ENCODE measurements at places on chromosomes 7 and 10.

- peaks cover 12% of the 10 kb centered on the region for H3K27me3 ChIP-seq
- H3K27ac ChIP-seq: peak overlapping the region; percentile 70
- H3K4me1 ChIP-seq: peaks cover 72% of the 10 kb centered on the region
- peak; percentile 75 for DNase-seq
Measured at GRCh38 chr10:17428351-17429097, 25.9 kb downstream of the ST8SIA6 start.

- no peak overlapping the region for H3K4me3 ChIP-seq
- peaks cover 20% of the 10 kb centered on the region for H3K36me3 ChIP-seq
- H3K27ac ChIP-seq: no peak overlapping the region
- peaks cover 16% of the 10 kb centered on the region for H3K4me1 ChIP-seq
Measured at GRCh38 chr10:122955892-122956291, 1.9 kb upstream of the C10orf88 start.

- H3K4me3 ChIP-seq: no peak overlapping the region
- no peaks in the 10 kb centered on the region for H3K27me3 ChIP-seq
- H3K36me3 ChIP-seq: no peaks in the 10 kb centered on the region
- no peak for DNase-seq
Measured at GRCh38 chr7:142134909-142135308, 23.4 kb downstream of the MGAM2 start.

- no peak for DNase-seq
- no peak overlapping the region for H3K4me3 ChIP-seq
- no peaks in the 10 kb centered on the region for H3K4me1 ChIP-seq
- H3K27me3 ChIP-seq: no peaks in the 10 kb centered on the region
- no peaks in the 10 kb centered on the region for H3K36me3 ChIP-seq
- no peak overlapping the region for H3K27ac ChIP-seq
Measured at GRCh38 chr10:113423981-113424721, 128.7 kb upstream of the HABP2 start.

DNA sequence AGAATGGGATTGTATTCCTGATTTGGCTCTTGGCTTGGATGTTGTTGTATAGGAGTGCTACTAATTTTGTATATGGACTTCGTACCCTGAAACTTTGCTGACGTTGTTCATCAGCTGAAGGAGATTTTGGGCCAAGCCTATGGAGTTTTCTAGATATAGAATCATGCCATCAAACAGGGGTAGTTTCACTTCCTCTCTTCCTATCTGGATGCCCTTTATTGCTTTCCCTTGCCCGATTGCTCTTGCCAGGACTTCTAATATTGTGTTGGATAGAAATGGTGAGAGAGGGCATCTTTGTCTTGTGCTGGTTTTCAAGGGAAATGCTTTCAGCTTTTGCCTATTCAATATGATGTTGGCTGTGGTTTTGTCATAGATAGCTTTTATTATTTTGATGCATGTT lies 92.3 kb downstream of the CCDC7 start:
- H3K4me3 ChIP-seq: no peak overlapping the region
- DNase-seq: no peak
- peaks cover 5% of the 10 kb centered on the region for H3K36me3 ChIP-seq
- H3K27me3 ChIP-seq: peaks cover 2% of the 10 kb centered on the region
- no peak overlapping the region for H3K27ac ChIP-seq

GRCh38 chr10:90398566-90398965 lies 459.3 kb downstream of the HTR7 start:
- no peak overlapping the region for H3K27ac ChIP-seq
- H3K36me3 ChIP-seq: no peaks in the 10 kb centered on the region
- no peaks in the 10 kb centered on the region for H3K27me3 ChIP-seq
- DNase-seq: no peak
- no peaks in the 10 kb centered on the region for H3K4me1 ChIP-seq
- no peak overlapping the region for H3K4me3 ChIP-seq

DNA sequence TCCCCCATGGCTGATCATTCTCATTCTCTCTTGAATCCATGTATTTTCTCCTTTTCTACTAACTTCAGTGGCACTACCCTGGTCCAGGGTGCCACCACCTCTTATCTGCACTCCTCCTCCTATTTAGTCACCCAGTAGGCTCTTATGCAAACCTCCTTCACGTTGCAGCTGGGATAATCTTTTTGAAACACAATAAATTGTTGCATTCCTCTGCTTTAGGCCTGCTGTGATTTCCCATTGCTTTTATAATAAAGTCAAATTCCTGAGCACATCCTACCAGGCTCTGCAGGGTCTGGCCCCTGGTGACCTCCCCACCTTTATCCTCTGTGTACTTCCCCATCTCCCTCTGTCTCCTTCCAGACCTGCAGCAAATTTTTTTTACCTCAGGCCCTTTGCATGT lies 112.7 kb upstream of the KIAA1217 start:
- no peak for DNase-seq
- no peak overlapping the region for H3K4me3 ChIP-seq
- no peaks in the 10 kb centered on the region for H3K27me3 ChIP-seq
- no peak overlapping the region for H3K27ac ChIP-seq
- no peaks in the 10 kb centered on the region for H3K36me3 ChIP-seq

DNA sequence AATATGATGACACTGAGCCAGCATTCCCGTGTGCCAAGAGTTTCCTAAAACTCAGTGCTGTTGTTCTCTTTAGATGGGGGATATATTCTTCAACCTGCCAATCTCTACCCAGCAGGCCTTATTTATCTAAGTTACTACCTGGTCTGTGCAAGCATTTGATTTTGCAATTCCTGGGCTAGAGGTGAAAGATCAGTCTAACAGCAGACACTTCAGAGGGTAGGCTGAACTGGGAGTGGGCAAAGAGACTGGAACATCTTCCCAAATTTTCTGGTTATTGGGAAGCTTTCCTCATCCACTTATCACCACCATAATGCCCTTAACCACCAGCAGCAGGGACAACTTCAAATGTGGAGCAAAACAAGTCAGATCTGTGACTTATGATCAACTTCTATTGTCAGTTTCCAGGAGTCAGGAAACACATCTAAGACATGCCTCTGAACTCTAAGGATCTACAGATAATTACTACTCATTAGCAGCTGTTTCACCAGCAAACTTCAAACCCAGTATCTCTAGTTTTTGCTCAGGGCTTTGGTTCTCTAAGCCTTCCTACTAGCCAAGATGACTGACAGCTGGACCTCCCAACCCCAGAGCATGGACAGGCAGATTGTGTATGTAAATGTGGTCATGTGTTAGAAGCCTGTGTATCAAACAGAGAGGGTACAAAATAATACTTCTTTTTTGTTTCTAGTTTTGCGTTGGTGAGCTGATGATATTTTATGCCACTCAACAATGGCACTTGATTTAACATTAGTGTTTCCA lies 1.0 kb downstream of the ASAH2 start:
- no peak overlapping the region for H3K4me3 ChIP-seq
- no peaks in the 10 kb centered on the region for H3K36me3 ChIP-seq
- peaks cover 66% of the 10 kb centered on the region for H3K27me3 ChIP-seq
- DNase-seq: no peak
- no peak overlapping the region for H3K27ac ChIP-seq
- no peaks in the 10 kb centered on the region for H3K4me1 ChIP-seq

DNA sequence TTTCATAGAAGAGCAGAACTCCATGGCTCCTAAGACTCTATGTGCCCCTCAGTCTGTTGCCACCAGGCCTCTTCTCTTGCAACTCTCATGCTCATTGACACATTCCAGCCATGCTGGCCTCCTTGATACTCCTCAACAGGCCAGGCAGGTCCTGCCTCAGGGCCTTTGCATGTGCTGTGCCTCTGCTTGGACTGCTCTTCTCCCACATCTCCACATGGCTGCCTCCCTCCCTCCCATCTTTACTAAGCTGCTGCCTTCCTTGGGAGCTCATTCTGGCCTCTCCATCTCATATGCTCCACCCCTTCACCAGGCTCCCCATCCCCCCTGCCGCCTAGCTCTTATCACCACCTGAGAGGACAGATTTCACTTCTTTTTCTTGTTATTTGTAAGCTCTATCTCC lies 103.8 kb upstream of the GPR26 start:
- H3K27me3 ChIP-seq: peaks cover 1% of the 10 kb centered on the region
- no peak overlapping the region for H3K27ac ChIP-seq
- DNase-seq: no peak
- H3K4me1 ChIP-seq: no peaks in the 10 kb centered on the region

GRCh38 chr10:99807786-99808185 lies 25.3 kb downstream of the ABCC2 start:
- DNase-seq: no peak
- no peaks in the 10 kb centered on the region for H3K27me3 ChIP-seq
- H3K36me3 ChIP-seq: no peaks in the 10 kb centered on the region
- no peak overlapping the region for H3K4me3 ChIP-seq
- H3K4me1 ChIP-seq: no peaks in the 10 kb centered on the region
- no peak overlapping the region for H3K27ac ChIP-seq

DNA sequence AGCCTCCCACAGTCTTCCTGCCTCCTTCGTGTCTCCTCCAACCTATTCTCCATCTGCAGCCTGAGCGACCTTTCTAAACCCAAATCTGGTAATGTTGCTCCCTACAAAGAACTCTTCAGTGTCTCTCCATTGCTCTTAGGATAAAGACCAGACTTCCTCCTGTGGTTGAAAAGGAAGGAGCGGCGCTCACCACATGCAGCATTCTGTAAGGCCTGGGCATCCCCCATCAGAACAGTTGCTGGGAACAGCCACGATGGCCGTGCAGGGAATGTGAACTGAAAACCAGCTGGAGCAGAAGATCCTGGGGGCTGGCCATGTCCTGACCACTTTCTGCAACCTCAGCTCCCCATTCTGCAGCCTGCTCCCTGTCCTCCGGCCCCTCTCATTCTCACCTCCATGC lies 237.8 kb upstream of the ZMIZ1 start:
- no peak for DNase-seq
- peaks cover 11% of the 10 kb centered on the region for H3K27me3 ChIP-seq
- no peak overlapping the region for H3K4me3 ChIP-seq
- no peaks in the 10 kb centered on the region for H3K36me3 ChIP-seq

GRCh38 chr7:127375631-127376030 lies 16.9 kb downstream of the ZNF800 start:
- DNase-seq: no peak
- H3K4me1 ChIP-seq: peaks cover 41% of the 10 kb centered on the region
- H3K4me3 ChIP-seq: no peak overlapping the region
- H3K36me3 ChIP-seq: peaks cover 59% of the 10 kb centered on the region
- H3K27ac ChIP-seq: no peak overlapping the region

DNA sequence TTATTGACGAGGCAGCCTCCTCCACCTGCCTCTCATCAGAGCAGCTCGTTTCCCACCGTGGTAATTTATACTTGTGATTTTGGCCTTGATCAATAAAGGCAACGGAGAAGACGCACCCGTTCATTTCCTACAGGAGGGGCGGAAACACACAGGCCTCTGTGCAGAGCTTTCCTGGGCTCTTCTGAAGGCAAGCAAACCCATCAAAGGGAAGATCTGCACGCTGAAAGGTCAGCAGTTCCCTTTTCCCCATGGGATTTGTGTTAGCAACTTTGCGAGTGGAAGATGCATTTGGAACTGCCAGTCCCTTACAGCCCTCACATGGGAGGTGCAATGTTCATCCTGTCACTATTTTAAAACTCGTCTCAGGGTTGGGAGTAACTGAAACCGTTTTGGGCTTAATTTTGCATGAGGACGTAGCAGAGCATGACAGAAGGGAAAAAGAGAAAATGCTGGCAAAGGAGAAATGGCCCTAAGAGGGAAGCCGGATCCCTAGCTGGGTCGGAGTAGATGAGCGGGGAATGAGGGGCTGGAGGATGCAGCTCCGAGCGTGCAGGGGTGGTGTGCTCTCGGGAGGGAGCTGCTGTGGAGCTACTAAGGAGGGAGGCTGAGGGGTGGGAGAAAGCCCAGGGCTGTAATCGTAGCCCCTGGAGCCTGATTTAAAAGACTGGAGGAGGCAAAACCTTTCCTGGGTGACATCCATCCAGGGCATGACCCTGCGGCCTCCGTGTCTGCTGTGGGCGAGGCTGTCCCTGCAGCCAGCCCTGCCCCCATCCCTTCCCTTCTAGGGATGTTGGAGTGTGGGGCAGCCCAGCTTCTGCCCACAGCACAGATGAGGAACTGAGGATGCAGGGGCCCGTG lies 111.1 kb upstream of the FAM20C start:
- H3K4me3 ChIP-seq: no peak overlapping the region
- H3K27ac ChIP-seq: no peak overlapping the region
- no peaks in the 10 kb centered on the region for H3K36me3 ChIP-seq
- no peak for DNase-seq
- no peaks in the 10 kb centered on the region for H3K4me1 ChIP-seq
- H3K27me3 ChIP-seq: no peaks in the 10 kb centered on the region

DNA sequence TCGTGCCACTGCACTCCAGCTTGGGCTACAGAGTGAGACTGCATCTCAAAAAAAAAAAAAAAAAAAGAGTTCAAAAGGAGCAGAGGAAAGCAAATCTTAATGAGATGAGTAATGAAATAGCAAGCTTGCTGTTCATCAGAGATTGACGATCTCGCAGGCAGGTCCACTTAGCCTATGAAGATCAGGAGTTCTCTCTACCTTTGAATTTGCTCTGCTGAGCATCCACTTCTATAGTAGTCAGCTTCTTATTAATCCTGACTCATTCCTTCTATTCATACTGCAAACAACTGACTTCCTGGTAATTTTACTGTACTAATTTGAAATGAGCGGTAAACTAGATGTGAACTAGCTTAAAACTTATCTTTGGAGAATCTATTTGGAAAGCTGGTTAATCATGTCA lies 1014.6 kb downstream of the GATA3 start:
- peaks cover 20% of the 10 kb centered on the region for H3K4me1 ChIP-seq
- H3K4me3 ChIP-seq: no peak overlapping the region
- no peak for DNase-seq
- H3K36me3 ChIP-seq: peaks cover 4% of the 10 kb centered on the region

DNA sequence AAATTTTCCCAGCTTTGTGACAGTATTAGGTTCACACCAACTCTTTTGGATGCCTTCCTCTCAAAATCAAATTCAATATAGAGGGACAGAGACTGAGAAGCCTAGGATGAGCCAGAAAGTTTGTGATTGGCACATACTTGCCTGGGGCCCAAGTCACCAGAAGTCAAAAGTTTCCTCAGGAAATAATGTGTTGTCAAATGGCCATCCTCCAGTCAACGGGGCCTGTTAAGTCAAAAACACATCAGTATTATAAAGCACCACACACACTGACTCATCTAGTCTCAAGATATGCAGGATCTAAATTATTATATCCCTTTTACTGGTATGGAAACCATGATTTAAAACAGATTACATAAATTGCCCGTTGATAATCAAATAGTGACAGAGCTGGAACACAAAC lies 158.1 kb downstream of the AHR start:
- peaks cover 4% of the 10 kb centered on the region for H3K36me3 ChIP-seq
- no peak for DNase-seq
- H3K27me3 ChIP-seq: no peaks in the 10 kb centered on the region
- H3K4me3 ChIP-seq: no peak overlapping the region

- no peaks in the 10 kb centered on the region for H3K4me1 ChIP-seq
- peaks cover 4% of the 10 kb centered on the region for H3K27me3 ChIP-seq
- no peaks in the 10 kb centered on the region for H3K36me3 ChIP-seq
- DNase-seq: no peak
- no peak overlapping the region for H3K27ac ChIP-seq
Measured at GRCh38 chr7:47826754-47827153, 121.5 kb downstream of the PKD1L1 start.

GRCh38 chr10:7421526-7421925 lies 10.7 kb upstream of the SFMBT2 start:
- no peaks in the 10 kb centered on the region for H3K36me3 ChIP-seq
- H3K27ac ChIP-seq: no peak overlapping the region
- H3K27me3 ChIP-seq: peaks cover 50% of the 10 kb centered on the region
- H3K4me3 ChIP-seq: no peak overlapping the region
- DNase-seq: no peak

All from activated T-helper 2 cell treated with anti-CD3 and anti-CD28 coated beads, Interferon-gamma antibody, Interleukin-2, Interleukin-4, amounts not matched to agents 10 μg/mL and 5 μg/mL and 100 μg/mL, durations not matched to agents 14 hours and 24 hours and 36 hours (primary cell).